ENCODE measurements at places on chromosomes 7 and 10. TPM values are rescaled to one million over a fixed set of nuclear protein-coding genes. Genes with fewer than 3 reads are reported as not detected.

- no peak for DNase-seq
Observed at GRCh38 chr10:35356725-35357092, 20.4 kb downstream of the CCNY start.

GRCh38 chr7:155209478-155210319 is 88.0 kb upstream of the INSIG1 start:
- DNase-seq, result peak; percentile 67

DNA sequence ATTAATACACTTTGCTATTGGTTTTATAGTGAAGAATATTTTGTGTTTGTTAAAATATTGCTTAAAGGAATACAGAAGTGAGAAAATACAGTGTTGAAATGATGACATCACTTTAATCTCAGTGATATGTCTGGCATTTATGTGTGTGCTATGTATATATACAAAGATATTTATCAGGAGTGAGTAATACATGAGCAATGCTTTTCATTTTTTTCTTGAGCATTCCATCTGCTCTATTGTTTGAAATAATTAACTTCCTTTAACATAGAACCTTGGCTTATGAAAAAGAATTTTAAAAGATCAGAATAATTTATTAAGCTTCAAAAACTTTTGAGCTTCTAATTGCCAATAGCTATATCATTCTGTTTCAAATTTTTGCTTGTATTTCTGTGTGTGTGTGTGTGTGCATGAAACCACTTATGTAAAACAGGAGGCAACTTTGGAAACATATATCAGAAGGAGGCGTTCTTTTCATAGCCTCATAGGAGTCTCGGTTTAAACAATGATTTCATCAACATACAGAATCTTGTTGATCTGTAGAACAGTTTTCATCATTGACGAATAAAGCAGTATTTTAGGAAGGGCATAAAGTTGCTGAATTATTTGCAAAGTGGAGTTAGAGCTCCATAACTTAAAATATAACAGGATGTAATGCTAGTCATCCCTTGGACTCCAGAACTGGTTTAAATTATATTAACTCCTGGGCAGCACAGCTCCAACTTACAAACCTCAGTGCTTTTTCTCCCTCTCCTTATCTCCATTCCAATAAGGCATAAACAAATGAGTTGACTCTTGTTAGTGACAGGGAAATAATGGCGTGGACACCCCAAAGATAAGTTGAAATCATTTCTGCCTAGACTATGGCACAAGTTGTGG is 228.4 kb upstream of the DGKB start:
- DNase-seq, result no peak

GRCh38 chr7:131021460-131021859 is 287.5 kb upstream of the KLF14 start:
- no peak for DNase-seq

DNA sequence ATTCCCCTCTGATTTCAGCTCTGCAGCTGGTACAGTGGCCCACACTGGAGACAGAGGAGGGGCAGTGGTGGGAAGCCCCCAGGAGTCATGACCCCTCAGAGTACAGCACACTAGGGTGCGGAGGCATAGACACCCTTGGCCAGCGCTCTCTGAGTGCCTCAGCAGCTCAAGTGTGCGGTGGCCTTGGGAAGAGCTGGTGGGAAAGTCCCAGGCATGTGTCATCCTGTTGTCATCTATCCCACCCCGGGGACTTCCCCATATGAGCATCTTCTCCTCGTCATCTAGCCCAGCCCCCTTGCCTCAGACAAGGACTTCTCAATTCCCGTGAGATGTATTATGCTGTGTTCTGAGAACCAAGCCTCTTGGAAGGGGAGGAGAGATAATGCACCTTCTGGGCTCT is 15.6 kb upstream of the PPIF start:
- DNase-seq, result no peak

GRCh38 chr7:25802473-25802872 is 349.5 kb upstream of the NFE2L3 start:
- no peak for DNase-seq

GRCh38 chr10:17820943-17821342 is 11.8 kb downstream of the MRC1 start:
- DNase-seq, result no peak

PNLIP gene
- not detected for total RNA-seq

VWA2 gene
- 0.21 TPM for total RNA-seq

- DNase-seq, result no peak
Observed at GRCh38 chr7:12985752-12986151, 298.3 kb downstream of the ARL4A start.

ASZ1 gene
- total RNA-seq, result not detected

- no peak for DNase-seq
Observed at GRCh38 chr10:78588194-78588811, 480.5 kb upstream of the ZMIZ1 start.

Data from H7 (cell line).